H4 (cell line): ENCODE measurements at places on chromosomes 12 and 14. TPM values are rescaled to one million over a fixed set of nuclear protein-coding genes. Genes with fewer than 3 reads are reported as not detected.

Gene CACNA2D4
- total RNA-seq, result not detected in 2 replicates

Gene NRXN3
- 0.37 and 0.39 TPM in 2 replicates for total RNA-seq

Gene MLXIP
- 4.3 and 5.0 TPM in 2 replicates for total RNA-seq

Gene TXNRD1
- total RNA-seq, result 678 and 701 TPM in 2 replicates

Gene PRKD1
- total RNA-seq, result 4.1 and 4.4 TPM in 2 replicates

Gene ASB2
- total RNA-seq, result not detected in 2 replicates

Gene SDSL
- 5.0 and 7.6 TPM in 2 replicates for total RNA-seq

Gene ARHGAP9
- total RNA-seq, result not detected in 2 replicates

Gene PRH2
- not detected in 2 replicates for total RNA-seq

Gene SUDS3
- total RNA-seq, result 21.0 and 34.2 TPM in 2 replicates

Gene OR4E2
- total RNA-seq, result not detected in 2 replicates

Gene NFATC4
- total RNA-seq, result 7.1 and 9.5 TPM in 2 replicates

Gene TTC6
- 0.02 and 0.29 TPM in 2 replicates for total RNA-seq

Gene VCPKMT
- 5.1 and 5.8 TPM in 2 replicates for total RNA-seq

Gene CCDC184
- total RNA-seq, result 0.70 and 1.2 TPM in 2 replicates

Gene SYNDIG1L
- total RNA-seq, result not detected in 2 replicates

Gene MFAP5
- not detected in 2 replicates for total RNA-seq

Gene KRT83
- not detected in 2 replicates for total RNA-seq

Gene CRIP1
- total RNA-seq, result not detected in 2 replicates

Gene FAM90A1
- not detected in 2 replicates for total RNA-seq

Gene ENDOU
- total RNA-seq, result not detected in 2 replicates

Gene OR4K13
- not detected in 2 replicates for total RNA-seq

Gene OR6C2
- not detected in 2 replicates for total RNA-seq

Gene MANSC4
- total RNA-seq, result not detected in 2 replicates

Gene CABP1
- total RNA-seq, result not detected in 2 replicates

Gene ERP27
- not detected in 2 replicates for total RNA-seq

Gene ARG2
- total RNA-seq, result 26.3 and 29.2 TPM in 2 replicates

Gene CPM
- 0.45 and 1.7 TPM in 2 replicates for total RNA-seq

Gene FAM234B
- total RNA-seq, result 3.9 and 5.1 TPM in 2 replicates

Gene NTF3
- 4.1 and 10.7 TPM in 2 replicates for total RNA-seq

Gene TSPAN19
- not detected in 2 replicates for total RNA-seq

Gene INHBC
- not detected in 2 replicates for total RNA-seq

Gene CAPS2
- total RNA-seq, result 3.0 and 6.6 TPM in 2 replicates

Gene IAPP
- total RNA-seq, result not detected in 2 replicates

Gene ABCD4
- 15.3 and 18.5 TPM in 2 replicates for total RNA-seq

Gene TPPP2
- total RNA-seq, result not detected in 2 replicates

Gene TMCC3
- 0.43 and 0.84 TPM in 2 replicates for total RNA-seq

Gene PIWIL1
- 0.06 and 0.08 TPM in 2 replicates for total RNA-seq

Gene MYF6
- total RNA-seq, result not detected in 2 replicates

Gene HOXC11
- 0.21 and 1.1 TPM in 2 replicates for total RNA-seq
